ENCODE measurements at places on chromosomes 7 and 10.

DNA sequence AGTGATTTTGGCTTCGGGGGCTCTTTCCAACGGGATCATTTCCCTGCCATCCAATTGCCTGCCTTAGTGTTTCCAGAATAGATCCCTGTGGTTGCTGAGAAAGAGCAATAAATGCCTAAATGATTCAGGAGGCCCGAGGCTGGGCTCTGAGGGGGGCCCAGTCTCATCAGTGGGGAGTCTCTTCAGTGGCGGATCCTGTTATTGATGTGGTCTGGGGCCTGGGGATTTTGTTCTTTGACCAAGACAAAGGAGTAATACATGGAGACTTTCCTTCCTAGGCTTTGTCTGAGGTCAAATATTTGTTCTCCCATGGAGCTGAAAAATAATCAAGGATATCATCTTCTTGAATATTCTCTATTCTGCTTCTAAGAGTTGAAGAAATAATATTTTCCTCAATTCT is 40.8 kb downstream of the TAS2R41 start:
- no peak for DNase-seq

- DNase-seq: no peak
These were observed 179.9 kb upstream of the KLF14 start for GRCh38 chr7:130913639-130914553.

GRCh38 chr10:32041290-32042028 is 14.8 kb downstream of the KIF5B start:
- no peak for DNase-seq

DNA sequence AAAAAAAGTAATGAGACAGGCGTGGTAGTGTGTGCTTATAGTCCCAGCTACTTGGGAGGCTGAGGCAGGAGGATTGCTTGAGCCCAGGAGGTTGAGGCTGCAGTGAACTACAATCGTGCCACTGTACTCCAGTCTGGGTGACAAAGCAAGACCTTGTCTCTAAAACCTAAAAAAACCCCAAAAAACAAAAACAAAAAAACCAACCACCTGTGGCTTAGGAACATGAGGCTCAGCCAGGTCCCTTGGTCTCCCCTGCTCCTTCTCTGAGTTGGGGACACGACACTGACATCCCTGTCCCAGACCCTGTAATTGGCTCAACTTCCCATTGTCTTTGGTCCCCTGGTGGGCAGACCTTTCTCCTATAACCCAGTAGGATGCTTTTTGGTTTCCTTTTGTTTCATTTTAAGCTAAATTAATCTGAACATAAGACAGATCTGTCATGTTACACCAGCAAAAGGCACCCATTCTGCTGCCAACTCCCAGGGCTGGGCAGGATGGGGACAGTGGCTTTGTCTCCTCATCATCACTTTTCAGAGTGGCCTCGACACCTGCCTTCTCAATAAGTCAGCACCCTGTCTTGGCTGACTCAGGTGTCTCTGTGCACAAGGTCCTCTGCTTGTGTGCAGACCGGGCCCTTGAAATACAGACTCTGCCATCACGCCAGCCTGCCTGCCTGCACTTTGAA is 74.4 kb downstream of the MYL10 start:
- DNase-seq: no peak

DNA sequence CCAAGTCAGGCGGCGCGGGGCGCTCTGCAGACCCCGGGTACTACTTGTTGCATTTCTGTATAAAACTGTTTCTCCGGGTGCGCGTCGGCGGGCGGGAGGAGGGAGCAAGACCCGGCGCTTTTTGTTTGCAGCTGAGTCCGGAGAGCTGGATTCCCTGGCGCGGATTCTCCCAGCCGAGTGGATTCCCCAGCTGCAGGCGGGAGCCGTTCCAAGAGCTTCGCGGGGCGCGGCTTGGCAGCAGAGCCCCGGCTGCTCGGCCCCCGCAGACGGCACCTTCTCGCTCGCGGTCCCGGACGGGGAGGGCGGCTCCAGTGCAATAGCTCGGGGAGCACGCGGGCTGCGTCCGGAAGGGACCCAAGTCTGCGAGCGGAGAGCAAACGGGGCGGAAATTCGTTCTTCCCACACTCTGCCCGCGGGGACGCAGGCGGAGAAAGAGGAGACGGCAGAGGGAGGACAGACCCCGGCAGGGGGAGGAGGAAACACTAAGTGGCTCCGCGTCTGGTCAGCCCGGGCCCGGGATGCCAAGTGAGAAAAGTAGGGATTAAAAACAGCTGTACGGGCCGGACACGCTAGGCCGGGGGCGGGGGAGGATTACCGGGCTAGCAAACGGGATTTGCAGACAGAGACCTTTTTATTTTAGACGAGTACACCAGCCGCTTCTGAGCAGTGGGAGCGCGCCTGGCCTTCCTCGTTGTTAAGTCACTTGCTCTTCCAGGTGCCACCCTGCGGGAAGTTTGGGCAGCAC is at the start of gene TRIL:
Gene TRIL, minus strand, starts transcription at position 96 of the 745 bp plus-strand sequence. CDS start 284 bp downstream, outside the sequence.
- no peak for DNase-seq

DNA sequence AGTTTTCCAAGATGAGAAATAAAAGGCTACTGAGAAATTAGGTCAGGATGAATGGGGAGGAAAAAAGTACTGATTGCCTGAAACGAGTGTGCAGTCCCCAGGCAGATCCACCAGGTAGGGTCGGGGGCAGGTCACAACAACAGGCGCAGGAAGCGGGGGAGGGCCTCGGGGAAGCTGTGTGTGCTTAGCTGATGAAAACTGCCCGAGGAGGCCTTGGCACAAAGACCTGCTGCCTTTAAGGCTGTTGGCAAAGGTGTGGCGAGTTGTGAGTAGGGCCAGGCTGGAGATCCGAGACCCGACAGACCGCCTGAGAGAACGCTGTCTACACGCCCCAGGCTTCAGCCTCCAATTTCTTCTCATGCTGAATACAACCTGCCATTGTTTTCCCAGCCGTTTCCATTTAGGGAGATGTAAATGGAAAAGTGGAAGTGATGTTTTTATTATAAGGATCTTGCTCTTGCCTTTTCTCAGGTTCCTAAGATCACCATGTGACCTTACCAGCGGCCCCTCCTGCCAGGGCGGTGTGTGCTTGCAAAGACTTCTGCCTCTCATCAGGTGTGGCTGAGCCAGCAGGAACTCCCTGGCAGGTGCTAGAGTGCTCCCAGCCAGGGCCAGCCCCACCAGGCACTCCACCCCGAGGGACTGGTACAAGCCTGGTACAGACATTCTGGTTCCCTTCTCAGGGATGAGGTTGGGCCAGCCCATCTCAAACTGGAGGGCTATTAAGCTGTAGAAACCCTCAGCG is 60.8 kb downstream of the DLG5 start:
- DNase-seq: no peak

GRCh38 chr10:19629567-19629966 is 186.7 kb upstream of the PLXDC2 start:
- DNase-seq: no peak

DNA sequence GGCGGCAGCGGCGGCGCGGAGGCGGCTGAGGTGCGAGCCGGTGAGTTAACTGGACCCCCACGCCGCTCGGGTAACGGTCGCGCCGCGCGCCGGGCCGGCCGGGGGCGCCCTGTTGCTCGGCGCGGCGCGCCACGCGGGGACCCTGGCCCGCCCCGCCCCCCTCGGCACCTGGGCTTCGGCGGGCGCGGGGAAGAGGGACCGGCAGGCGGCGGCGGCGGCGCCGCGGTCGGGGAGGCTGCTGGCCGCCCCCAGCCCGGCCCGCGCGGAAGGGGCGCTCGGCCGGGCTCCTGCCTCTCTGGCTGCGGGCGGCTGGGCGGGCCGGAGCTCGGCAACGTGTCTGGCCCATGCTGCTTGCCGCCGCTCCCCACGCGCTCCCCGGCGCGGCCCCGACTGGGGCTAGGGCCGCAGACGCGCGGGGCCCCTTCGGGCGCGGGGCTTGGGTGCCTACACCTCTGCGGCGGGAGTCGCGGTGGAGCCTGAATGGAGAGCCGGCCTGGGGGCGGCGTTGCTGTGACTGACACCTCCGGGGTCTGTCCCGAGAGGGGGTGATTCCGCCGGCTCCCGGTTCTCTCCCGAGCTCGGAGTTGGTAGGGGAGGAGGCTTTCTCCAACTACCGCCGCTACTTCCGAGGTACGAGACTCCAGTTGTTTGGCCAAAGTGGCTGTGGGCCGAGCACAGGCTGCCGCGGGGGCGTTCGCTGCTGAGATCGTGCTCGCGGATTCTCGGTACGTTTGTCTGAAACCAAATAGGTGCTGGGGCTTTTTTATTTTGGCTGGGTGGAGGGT is 494 bp downstream of the PALS2 start:
- DNase-seq: peak; percentile 17

- DNase-seq: no peak
These were observed 79.1 kb upstream of the NME8 start for GRCh38 chr7:37769291-37769690.

DNA sequence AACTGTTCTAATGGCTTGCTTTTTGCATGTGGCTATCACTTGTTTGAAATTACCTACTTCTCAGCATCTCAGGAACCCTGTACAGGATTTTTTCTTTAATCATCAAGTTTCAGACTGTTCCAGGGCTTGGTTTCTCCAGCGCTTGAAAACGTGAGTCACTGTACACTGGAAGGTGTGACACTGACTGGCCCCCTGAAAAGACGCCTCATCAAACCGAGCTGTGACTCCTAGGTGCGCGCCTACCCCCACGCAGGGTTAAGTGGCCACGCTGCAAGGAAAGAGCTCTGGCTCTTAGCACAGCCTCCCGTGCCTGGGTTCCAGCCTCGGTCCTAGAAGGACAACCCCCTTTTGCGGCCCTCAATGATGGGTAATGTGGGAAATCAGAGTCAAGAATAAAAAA is 81.0 kb downstream of the EBF3 start:
- DNase-seq: no peak

- DNase-seq: no peak
These were observed 189.1 kb downstream of the LRRTM3 start for GRCh38 chr10:67114945-67115344.

DNA sequence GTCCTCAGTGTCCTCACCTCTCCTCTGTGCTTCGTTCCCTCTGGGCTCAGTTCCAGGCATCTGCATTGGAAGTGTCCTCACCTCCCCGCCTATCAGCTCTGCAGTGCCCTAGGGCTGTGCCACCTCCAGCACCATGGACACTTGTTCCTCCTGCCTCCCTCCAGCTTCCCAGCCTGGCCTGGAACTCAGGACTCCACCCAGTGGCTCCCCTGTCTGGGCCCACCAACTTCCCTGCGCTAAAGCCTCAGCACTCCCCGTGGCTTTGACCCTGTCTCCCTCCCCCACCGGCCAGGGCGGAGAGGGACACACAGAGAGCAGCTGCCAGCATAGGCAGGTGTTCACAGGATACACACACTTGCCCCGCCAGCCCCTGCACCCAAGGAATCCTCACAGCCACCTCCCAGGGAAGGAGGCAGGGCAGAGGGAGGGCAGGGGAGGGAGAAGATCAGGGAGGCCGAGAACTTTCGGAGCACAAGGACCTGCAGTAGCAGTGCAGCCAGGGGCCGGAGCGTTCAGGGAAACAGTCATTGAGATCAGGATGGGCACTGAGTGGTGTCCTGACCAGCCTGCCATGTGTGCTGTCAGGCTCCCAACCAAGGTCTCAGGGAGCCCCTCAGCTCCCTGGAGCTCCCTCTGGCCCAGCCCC is 31.3 kb downstream of the ANXA8 start:
- no peak for DNase-seq
